CD4-positive, alpha-beta T cell treated with Interleukin-15 for 1 hour (primary cell): ENCODE measurements at places on chromosomes 16 and 17.

GRCh38 chr17:65055708-65056638, 567 bp downstream of the GNA13 start:
- DNase-seq: peak; percentile 61

DNA sequence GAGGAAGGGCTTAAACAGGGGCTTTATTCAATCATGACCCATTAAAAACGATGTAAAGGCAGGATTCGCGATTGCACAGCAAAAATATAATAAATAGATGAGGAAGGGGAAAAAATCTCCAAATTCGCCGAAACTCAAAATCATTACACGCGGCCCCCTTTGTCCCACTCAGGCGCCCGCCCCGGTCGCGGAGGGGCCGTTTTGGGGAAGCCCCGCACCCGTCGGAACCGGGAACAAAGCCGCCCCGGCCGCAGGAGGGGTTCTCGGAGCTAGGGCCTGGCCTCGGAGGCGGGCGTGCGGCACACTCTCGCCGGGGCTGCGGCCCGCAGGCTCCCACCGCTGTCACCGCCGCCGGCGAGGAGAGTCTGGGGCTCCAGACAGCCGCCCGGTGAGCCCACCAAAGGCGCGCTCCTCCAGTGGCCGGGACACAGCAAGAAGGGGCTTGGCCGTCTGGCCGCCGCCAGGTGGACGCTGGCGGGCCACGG, 521 bp downstream of the C16orf87 start:
- DNase-seq: peak; percentile 19

GRCh38 chr17:76166168-76166567, 25.1 kb upstream of the FOXJ1 start:
- no peak for DNase-seq

GRCh38 chr17:57869617-57870282, 19.9 kb upstream of the MRPS23 start:
- no peak for DNase-seq

DNA sequence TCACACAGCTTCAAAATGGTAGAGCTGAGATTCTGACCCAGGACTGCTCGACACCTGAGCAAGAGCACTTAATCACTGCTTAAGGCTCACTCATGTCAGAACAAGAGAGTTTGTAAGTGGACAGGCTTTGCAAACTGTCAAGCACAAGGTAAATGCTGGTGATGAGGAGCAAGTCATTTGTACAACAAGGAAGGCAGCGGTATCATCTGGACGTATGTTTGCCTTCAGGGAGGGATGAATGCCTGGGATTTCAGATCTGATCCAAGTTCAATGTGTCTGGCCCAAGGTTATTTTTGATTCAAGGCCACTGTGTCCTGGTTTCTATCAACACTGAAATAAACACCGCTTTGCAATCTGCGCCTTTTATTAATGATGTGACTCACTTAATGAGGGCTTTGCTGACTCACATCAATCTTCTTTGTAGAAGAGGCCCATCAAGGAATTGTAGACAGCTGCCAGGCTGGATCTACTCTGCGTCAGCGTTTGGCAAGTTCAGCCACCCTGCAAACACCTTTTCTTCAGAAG, 174.4 kb upstream of the HS3ST3A1 start:
- DNase-seq: no peak

DNA sequence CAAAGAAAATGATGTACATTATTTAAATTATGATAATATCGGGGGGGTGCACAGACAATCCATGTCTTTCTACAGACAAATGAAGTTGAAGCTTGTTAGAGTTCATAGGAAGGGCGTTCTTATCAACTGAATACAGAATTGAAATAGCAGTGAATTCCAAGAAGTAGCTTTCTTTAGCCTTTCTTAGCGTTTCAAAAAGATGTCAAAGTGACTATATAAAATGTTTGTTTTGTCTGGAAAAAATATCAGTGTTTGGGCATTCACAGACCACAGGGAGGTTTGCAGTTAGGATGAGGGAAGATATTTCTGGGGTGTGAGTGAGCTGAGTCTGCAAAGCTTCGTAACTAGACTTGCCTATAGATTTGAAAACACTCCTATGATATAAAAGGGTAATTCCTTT, 55.0 kb downstream of the STX8 start:
- DNase-seq: no peak

- DNase-seq: no peak
Measured at GRCh38 chr16:57726433-57726947, 9.1 kb upstream of the KATNB1 start.
